ENCODE measurements at places on chromosomes 11 and 22.

GRCh38 chr11:46628961-46629360 lies 11.6 kb downstream of the ATG13 start:
- DNase-seq: peak; percentile 2

DNA sequence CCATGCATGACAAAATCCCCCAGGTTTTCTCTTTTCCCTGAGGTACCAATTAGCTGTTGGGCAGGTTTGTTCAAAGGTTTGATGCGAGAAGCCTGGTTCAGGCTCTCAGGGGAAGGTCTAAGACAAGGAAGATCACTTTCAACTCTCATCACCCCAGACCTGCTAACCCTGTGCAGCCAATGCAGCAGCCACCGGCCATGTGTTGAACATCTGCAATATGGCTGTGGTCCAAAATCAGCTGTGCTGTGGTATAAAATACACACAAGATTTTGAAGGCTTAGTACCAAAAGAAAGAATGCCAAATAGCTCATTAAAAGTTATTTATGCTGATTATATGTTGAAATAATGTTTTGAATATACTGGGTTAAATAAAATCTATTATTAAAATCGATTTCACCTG lies 58.5 kb downstream of the SMCO4 start:
- peak; percentile 12 for DNase-seq

DNA sequence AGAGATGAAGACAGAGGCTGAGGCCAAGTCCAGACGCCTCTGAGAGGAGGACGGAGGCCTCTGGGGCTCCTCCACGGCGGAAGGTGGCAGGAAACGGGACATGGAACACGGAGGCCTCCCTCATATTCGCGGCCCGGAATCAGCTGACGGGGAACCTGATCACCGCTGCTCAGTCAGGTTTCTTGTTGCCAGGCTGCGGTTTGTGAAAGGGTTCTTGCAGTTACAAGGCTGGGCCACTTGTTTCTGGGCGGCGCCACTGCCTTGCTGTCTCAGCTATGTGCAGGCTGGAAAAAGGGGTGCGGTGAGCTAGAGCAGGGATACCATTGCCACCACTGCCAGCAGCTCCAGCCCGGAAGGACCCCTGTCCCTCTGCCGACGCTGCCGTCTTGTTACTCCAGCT lies 10.0 kb upstream of the MMP1 start:
- peak; percentile 32 for DNase-seq

DNA sequence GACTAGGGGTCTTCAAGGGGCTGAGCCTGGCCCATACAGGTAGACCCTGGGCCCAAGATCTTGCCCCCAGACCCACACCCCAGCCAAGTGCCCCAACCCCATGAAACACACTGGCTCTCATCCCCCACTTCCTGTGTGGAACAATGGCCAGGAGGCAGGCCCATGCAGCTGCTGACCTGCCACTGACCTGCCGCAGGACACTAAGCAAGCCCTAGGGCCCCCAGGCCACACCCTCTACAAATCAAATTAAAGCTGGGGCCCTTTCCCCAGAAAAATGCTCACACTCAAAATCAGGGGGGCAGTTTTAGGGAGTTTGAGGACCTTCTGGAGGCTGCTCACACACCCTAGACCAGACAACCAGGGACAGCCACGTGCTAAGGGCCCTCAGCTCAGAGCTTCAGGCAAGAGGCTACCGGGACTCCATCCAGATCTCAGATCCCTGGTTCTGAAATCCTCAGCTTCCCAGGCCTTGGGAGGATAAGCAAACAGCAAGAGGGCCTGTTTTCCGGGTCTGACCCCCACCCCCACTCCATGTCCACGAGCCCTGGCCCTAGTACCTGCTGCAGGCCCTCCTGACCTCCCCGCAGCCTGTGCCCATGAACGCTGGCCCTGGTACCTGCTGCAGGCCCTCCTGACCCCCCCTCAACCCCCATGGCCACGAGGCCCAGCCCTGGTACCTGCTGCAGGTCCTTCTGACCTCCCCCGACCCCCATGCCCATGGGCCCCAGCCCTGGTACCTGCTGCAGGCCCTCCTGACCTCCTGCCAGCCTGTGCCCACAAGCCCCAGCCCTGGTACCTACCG lies 10.0 kb downstream of the CARD10 start:
- no peak for DNase-seq
